Foreskin keratinocyte (primary cell): ENCODE measurements at places on chromosomes 7 and 10. TPM values are rescaled to one million over a fixed set of nuclear protein-coding genes. Genes with fewer than 3 reads are reported as not detected.

Gene PVRIG
- total RNA-seq: not detected in 2 replicates

Gene NODAL
- total RNA-seq: 0.14 TPM in 2 replicates

Gene PPP1R17
- not detected in 2 replicates for total RNA-seq

Gene C10orf143
- total RNA-seq: 0.65 and 1.1 TPM in 2 replicates

Gene ADCYAP1R1
- not detected in 2 replicates for total RNA-seq

Gene BUD31
- total RNA-seq: 111 and 122 TPM in 2 replicates

Gene GNAT3
- total RNA-seq: not detected in 2 replicates

Gene CXCL12
- not detected in 2 replicates for total RNA-seq

Gene CYP17A1
- not detected in 2 replicates for total RNA-seq

Gene HNRNPF
- 267 and 292 TPM in 2 replicates for total RNA-seq

Gene SPDYE9
- not detected in 2 replicates for total RNA-seq

Gene MPP7
- total RNA-seq: 5.1 and 5.3 TPM in 2 replicates

Gene DGKI
- total RNA-seq: not detected in 2 replicates

Gene IFIT1
- 70.6 and 111 TPM in 2 replicates for total RNA-seq
